ENCODE measurements at places on chromosomes 3 and 15.

- no peak for DNase-seq
These were observed 179.1 kb downstream of the THSD4 start for GRCh38 chr15:71294251-71294910.

DNA sequence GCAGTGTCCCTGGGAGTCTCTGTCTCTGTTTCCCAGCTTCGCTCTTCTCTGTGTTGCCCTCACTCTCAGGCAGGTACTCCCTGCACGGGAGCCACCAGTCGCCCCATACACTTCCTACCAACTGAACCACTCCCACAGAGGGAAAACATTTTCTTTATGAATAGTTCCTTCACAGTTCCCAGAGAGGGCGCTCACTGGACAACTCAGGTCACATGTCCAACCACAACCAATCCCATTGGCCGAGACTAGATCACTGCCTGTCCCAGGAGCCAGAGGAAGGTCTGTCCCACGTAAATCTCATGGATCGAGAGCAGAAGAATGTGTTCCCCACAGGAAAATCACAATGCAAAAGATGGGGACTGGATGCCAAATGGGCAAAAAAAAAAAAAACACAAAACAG, 26.1 kb downstream of the GRK7 start:
- DNase-seq: no peak

GRCh38 chr15:58457466-58457965, 25.7 kb downstream of the LIPC start:
- no peak for DNase-seq

- DNase-seq: no peak
These were observed 9.4 kb downstream of the GPR156 start for GRCh38 chr3:120275618-120276017.

DNA sequence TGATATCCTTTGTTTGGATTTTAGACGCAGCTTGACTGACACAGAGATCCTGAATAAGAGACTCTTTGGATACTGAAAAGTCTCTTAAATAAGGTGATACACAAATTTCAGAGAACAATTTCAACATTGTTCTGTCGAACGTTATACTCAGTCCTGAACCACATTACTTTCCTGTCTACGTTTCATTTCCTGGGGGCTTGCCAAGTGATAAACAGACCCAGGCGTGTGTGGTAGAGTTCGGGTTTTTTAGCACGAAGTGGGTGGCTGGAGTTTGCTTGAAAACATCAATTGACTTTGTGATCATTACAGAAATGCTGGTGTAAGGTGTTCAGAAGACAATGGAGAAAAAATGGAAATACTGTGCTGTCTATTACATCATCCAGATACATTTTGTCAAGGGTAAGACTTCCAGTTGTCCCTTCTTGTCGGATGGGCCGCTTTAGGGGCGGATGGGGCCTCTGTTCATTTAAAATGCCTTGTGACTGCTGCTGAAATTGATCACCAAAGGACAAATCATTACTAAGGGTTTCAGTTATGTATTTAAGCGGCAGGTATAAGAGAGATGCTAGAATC, at the start of gene CD96:
Gene CD96, plus strand, starts transcription at position 287 of the 573 bp plus-strand sequence. Its CDS starts 52 bp downstream, at position 339.
- no peak for DNase-seq

DNA sequence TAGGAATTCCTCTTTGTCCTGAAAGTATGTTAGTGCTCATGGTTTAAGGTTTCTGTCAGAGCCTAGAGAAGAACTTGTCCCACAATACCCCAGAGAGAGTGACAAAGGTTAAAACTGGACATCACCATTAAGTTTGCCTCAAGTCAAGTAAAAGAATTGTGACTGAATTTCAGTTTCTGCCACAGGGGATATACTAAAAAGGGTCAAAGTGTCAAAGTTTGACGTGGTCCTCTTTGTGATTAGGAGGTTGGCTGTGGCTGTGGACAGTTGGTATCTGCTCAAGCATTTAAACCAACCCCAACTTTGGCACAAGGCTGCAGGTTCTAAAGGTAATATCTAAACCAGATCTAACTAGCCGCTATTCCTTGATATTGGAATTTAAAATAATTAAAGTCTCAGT, 26.1 kb downstream of the FMN1 start:
- DNase-seq: no peak

GRCh38 chr3:126040386-126040785, 43.5 kb downstream of the SLC41A3 start:
- no peak for DNase-seq

DNA sequence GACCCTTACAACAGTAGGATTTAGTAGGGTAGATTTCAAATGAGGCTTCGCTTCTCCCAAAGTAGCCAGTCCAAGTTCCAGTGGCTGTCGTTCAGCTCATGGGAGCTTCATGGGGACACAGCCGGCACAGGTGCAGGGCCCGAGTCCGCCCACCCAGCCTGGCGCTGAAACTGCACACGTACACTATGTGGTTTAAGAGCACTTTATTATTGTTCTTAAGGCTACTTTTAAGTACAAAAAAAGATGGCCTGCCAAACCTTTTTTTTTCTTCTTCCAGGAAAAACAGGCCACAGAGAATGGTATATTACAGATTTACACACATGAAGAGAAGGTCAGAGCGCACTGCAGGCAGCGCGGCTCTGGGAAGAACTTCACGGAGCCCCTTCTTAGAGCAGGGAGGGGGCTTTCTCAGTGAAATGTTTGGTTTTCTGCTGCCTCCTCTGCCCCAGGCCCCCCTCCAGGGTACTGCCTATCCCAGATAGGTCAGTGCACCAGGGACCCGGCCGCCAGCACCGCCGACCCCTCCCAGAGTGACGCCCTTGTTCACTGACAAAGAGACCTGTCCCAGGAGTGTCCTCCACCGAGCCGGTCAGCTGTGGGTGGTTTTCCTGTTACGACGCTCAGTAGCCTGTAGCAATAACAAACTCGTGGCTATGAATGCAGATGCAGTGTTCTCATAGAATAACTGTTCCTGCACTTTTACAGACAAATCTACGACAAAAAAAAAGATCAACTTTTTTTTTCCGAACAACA, 87.7 kb downstream of the VGLL4 start:
- DNase-seq: no peak

DNA sequence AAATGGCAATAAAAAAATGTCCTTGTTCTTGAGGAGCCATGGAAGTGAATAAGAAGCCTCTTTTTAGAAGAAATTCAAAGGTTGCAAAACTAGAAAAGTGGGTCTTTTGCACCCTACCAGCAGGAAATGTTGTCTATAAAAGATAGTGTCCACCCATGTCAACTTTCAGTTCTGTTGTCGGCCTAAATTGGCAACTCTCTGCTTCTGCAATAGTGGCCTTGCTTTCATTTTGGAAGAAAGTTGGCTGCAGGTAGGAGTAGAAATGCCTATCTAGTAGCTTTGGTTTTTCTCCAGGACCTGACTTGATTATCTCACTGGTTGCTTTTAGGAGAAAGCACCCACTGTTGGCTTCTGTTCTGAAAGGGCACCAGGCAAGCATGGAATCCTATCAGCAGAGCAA, 85.4 kb downstream of the TMEM108 start:
- DNase-seq: no peak

GRCh38 chr15:65460741-65461347, 38.1 kb upstream of the IGDCC4 start:
- DNase-seq: no peak

DNA sequence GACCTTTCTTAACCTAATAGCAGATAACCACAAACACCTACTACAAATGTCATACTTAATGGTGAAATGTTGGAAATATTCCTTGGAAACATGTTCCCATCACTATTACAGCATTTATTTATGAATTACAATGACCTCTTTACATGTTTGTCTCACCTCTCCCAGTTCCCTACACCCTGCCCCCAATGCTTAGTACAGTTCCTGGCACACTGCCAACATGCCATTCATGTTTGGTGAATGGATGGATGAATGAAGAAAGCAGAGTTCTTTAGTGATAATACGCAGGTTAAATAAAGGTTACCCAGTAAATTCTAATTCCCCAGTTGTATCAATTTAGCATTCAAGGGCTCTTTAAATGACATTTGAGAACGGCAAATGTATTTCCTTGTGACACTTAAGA, 259.9 kb upstream of the ATP11B start:
- no peak for DNase-seq

- DNase-seq: no peak
These were observed 11.6 kb downstream of the TAMM41 start for GRCh38 chr3:11835028-11835639.

DNA sequence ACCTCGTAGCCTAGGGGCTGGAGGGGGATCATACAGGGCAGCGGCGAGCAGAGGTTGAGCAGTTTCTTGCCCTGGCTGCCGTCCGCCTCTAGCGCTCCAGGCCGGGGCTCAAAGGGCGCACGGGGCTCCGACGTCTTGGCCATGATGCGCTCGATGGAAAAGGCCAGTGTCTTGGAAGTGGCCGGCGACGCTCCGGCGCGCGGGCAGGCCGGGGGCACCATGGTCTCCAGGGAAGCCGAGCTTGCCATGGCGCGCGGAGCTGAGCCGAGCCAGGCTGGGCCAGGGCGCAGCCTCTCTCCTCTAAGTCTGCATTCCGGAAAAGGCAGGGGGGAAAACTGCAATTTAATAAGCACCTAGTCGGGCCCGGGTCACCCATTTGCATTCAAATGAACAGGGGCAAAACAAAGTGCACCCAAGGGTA, 719 bp downstream of the FEZF2 start:
- no peak for DNase-seq

DNA sequence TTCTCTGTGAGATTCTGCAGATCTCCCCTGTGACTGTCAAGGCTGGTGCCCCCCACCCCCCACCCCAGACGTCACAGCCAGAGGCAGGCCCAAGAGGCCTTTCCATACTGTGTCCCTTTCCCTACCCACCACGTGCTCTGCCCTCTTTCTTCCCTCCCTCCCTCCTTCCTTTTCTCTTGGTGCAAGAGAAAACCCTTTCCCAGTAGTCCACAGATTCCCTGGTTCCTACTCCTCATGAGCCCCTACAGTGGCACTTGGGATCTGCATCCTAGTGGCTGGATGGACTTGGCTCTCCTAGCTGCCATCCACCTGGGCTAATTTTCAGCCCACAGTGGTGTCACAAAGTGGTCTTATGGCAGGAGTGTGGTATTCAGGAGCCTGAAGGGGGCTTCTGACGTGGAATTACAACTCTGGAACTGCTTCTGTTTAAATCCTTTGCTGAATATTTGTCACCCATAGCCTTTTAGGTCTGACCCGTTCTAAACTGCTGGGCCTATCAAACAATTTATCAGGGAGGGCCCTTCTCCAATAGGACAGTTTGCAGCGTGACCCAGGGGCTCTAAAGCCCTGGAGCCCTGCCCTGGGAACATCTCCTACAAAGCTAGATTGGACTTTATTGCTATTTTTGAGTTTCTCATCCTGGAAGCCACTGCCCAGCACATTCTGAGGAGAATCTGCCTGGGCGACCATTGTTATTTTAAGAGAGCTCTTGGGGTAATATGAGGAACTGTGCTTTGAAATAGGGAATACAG, 35.3 kb downstream of the KLF13 start:
- no peak for DNase-seq

DNA sequence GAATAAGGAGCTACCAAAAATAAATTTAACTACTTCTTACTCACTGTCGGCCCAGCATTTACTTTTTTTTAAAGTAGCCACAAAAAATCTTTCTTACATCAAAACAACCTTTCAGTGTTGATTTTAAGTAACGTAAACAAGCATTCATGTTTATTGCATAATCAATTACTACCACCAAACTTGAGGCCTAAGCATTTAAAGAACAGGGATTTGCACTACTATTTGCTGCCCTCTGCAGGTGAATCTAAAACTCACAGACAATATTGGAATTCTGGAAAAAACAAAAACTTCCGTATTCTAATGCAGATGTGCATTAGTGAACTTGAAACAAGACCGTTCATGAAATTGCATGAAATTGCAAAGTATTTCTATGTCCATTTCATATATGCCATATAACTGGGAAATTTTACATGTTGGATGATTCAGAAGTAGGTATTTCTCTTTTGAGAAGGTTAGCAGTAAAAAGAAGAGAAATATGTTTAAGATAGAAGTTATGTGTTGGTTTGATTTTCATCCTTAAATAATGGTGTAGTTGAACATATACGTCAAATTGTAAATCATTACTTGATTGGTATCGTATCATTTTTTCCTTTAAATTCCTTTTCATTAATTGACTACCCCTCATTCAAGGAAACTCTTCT, 55.6 kb downstream of the CGGBP1 start:
- no peak for DNase-seq

DNA sequence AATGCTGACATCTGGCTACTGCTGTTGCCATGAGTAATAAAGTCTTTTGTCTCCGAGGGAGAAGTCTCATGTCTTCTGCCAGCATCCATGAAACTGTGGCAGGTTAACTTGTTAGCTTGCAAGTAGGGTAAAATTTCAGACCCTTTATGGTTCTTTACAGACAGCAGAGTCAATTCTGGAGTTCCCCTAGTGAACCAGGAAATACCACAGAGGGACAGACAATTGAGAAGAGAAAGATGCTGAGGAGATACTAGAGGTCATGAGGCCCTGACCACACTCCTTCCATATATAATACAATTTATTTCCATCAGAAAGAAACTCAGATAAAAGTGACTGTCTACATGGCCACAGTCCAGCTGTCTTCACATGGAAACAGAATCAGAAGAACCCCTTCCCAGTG, 38.1 kb downstream of the NMNAT3 start:
- DNase-seq: no peak

DNA sequence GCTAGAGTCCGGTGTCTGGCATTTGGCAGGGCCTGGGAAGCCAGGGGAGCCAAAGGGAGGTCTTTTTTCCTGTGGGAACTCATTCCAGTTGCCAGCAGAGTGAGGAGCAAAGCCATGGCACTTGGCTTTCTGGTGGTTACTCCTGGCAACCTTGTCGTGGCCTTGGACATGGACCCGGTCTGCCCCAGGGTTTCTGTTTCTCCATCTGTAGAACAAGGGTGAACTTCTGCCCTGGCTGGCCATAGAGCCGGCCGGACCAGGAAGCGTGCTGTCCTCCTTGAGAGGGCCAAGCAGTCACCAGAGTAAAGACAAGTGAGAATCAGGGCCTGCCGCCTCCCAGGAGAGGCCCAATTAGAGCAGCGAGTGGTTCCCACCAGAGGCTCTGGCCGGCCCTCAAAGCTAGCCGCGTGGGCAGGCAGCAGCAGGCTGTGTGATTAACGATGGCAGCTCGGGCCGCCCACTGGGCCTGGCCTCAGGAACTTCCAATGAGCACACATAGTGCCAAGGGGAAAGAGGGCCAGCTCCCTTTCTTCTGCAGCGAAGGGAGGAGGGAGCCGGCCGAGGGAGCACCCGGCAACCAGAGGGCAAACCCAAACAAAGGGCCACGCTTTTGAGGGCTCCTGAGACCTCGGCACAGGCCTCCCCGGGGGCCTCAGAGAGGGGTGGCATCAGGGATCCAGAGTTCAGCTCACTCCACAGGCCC, 29.1 kb upstream of the ELP6 start:
- no peak for DNase-seq
